ENCODE measurements at places on chromosomes 1 and 21.

GRCh38 chr1:147821883-147822282, 61.5 kb upstream of the GJA5 start:
- no peak for DNase-seq

GRCh38 chr1:152084853-152085252, 4.0 kb downstream of the TCHHL1 start:
- DNase-seq = no peak

DNA sequence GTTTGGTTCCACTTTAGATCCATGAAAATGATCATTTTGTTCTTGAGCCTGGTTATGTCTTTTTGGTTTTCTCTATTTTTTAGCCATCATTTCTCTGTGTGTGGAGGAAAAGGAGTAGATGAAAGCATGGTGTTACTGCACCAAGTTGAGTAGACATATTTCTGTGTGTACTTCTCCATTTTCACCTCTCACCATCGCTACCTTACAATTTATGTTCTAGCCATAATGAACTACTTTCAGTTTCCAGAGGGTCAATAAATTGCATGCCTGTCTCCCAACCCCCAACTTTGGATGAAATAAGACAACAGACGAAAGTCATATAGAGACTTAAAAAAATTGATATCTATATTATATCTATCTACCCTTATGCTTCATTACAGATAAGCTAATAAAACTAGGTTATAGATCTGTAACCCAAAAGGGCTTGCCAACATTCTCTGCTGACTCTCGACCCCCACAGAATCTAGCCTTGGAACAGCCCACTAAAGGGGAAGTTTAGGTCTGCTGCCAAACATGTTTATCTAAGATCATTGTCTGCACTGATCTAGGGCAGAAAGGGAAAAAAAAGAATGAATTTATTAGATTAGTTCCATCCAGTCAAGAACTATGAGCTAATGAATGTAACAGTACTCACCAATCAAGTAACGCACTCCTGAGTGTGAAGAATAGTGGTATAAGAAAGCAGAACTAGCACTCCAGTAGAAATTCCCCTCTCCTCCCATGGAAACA, 7.5 kb upstream of the MAN1A2 start:
- no peak for DNase-seq

- DNase-seq = no peak
Observed at GRCh38 chr1:228010921-228011320, 4.1 kb downstream of the WNT3A start.

GRCh38 chr1:182367926-182368325, 23.7 kb downstream of the GLUL start:
- DNase-seq = no peak

- no peak for DNase-seq
Observed at GRCh38 chr1:145916745-145917144, 1.8 kb downstream of the PEX11B start.

DNA sequence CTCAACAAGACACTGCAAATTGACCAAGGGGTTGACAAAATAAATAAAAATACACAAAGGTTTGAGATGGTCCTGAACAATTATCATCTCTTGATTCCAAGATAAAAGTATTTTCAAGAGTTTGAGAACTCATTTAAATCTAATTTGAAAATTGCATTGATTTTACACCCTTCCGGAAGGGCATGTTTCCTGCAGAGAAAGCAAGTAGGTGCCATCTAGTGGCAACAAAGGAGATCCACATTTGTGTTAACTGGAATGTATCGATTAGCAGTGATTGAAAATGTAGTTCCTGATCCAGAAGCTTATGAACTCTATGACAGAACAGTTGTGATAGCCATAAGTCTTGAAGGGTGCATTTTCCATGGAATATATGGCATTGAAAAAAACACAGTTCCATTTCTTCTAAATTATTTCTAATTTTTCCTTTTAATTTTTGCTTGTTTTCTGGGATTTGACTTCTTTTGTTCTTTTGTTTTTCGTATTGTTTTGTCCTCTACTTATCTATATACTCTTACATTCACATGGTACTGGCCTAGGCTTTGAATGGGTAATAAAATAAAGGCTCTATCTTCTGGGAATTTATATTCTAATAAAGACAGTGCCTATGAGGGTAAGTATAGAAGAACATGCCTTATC, 143.7 kb downstream of the DNM3 start:
- DNase-seq = peak; percentile 5
